Activated naive CD4-positive, alpha-beta T cell (primary cell): ENCODE measurements at places on chromosomes 7 and 10.

DNA sequence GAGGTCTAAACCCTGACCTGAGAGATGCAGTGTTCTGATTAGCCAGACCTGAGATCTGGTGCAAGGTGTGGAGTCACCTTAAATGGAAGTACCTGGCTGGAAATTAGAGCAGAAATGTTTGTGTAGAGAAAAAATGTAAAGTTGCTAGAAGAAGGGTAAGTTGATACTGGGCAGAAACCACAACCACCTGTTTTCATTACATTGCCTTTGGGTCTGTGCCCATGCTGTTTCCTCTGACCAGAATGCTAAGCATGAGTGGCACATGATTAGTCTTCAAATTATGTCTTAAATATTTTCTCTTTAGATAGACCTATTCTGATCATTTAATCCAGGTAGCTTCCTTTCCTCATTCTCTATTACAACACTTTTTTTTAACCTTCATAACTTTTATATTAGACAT is 69.0 kb downstream of the CASD1 start:
- no peak for DNase-seq

- DNase-seq = no peak
These were observed 18.9 kb downstream of the ZNF680 start for GRCh38 chr7:64544010-64544409.

GRCh38 chr10:86730227-86730626 is 26.2 kb upstream of the BMPR1A start:
- DNase-seq = no peak

- DNase-seq = no peak
These were observed 8.1 kb upstream of the ADAP1 start for GRCh38 chr7:962401-963081.

- DNase-seq = peak; percentile 24
These were observed 842 bp downstream of the ZNF22 start for GRCh38 chr10:45001381-45002148.

- DNase-seq = no peak
These were observed 280.7 kb upstream of the MAGI2 start for GRCh38 chr7:79734181-79734580.

DNA sequence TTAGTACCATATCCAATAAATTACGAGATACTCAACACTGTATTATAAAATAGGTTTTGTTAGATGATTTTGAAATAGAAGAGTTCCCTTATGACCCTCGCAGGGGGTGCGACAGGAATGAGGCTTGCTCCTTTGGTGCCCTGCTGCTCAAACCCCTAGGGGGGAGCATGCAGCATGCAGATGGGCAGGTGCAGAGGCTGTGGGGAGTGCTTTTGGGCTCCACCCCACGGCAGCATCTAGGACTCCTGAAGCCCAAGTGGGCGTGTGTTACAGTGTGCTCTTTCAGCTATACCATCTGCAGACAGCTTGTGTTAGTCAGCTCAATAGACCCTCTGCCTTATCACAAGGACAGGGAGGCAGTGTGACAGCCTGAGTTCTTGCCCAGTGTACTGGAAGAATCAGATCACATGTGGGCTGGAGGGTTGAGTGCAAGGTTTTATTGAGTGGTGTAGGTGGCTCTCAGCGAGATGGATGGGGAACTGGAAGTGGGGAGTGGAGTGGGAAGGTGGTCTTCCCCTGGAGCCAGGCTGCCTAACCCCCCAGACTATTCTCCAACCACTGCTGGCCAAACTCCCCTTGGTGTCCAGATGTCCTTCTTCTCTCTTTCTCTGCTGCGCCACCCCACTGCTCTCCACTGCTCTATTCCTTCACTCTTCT is 3.1 kb upstream of the MRC1 start:
- no peak for DNase-seq

- DNase-seq = no peak
These were observed 40.7 kb upstream of the SDK1 start for GRCh38 chr7:3260401-3260715.

GRCh38 chr7:2886900-2887299 is 42.8 kb upstream of the GNA12 start:
- DNase-seq = no peak

GRCh38 chr10:102869258-102870198 is at the start of gene AS3MT:
TSS of gene AS3MT (plus strand) at chr10:102869470. CDS start at chr10:102869593, 123 bp downstream.
- DNase-seq = no peak

DNA sequence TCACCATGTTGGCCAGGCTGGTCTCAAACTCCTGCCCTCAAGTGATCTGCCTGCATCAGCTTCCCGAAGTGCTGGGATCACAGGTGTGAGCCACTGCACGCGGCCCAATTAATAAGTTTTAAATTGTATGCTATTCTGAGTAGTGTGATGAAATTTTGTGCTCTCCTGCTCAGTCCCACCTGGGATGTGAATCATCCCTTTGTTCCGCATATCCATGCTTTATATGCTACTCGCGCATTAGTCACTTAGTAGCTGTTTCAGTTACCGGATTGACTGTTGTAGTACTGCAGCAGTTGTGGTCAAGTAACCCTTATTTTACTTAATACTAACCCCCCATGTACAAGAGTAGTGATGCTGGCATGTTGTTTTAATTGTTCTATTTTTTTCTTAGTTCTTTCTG is 47.3 kb upstream of the OIT3 start:
- no peak for DNase-seq

DNA sequence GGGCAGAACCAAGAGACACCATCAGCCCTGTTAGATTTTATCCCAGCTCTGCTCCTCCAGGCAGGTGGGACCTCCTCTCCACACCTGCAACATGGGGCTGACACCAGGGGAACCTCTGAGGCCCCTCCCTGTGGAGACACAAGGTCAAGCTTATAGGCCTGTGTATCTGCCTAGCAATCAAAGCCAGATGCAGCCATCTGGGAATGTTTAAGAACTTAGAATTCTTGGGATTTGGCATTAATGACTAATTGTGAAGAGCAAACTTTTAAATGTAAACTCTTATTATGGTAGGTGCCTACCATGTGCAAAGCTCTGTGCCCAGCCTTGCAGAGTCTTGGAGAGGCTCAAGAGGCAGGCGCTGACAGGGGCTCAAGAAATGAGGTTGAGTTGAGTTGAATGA is 52.1 kb downstream of the TBATA start:
- no peak for DNase-seq

GRCh38 chr7:16411391-16411790 is 9.9 kb downstream of the CRPPA start:
- DNase-seq = no peak

DNA sequence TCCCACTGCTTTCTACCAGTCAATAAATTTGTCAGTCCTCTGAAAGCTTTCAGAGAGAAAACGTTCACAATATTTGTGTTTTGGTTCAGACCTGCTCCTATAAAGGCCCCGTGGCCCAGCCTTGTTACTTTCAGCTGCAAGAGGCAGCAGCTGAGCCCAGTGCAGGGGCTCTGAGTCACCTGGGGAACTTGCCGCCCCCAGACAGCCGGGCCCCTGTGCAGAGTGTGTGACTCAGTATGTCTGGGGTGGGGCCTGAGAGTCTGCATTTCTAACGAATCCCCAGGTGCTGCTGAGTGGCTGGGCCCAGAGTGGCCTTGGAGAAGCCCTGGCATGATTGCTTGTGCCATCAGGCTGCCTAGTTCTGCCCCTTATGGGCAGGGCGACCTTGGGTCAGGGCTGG is 303.5 kb downstream of the PAXIP1 start:
- DNase-seq = no peak

- DNase-seq = no peak
These were observed 16.3 kb downstream of the REEP3 start for GRCh38 chr10:63537536-63537935.

DNA sequence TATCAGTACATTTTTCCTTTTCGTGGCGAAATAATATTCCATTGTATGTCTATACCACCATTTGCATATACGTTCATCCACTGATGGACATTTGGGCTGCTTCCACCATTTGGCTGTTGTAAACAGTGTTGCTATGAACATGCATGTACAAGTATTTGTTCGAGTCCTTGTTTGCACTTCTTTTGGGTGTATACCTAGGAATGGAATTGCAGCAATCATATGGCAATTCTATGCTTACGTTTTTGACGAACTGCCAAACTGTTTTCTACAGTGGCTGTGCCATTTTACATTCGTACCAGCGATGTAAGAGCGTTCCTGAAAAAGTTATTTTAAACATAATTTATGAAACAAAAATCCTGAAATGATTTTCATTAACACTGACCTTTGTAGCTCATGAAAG is 79.5 kb downstream of the HIPK2 start:
- DNase-seq = no peak

DNA sequence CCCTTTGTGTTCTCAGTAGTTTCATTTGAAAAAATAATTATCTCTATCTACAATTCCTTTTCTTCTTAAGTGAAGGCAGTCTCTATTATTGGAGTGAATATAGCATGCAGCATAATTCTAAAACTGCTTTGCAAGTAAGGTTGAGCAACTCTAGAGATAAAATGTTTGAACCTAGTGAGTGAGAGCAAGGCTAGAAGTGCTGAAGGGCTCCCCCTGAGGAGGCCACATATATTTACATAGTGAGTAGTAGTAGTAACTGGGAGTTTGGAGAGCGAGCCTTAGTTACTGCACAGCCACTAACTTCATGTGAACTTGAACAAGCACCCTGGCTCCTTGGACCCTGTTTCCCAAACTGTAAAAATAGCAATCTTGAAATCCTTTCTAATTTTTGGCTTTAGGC is 141.5 kb upstream of the DKK1 start:
- DNase-seq = no peak

- DNase-seq = no peak
These were observed 88.5 kb upstream of the LRRTM3 start for GRCh38 chr10:66837335-66837734.

DNA sequence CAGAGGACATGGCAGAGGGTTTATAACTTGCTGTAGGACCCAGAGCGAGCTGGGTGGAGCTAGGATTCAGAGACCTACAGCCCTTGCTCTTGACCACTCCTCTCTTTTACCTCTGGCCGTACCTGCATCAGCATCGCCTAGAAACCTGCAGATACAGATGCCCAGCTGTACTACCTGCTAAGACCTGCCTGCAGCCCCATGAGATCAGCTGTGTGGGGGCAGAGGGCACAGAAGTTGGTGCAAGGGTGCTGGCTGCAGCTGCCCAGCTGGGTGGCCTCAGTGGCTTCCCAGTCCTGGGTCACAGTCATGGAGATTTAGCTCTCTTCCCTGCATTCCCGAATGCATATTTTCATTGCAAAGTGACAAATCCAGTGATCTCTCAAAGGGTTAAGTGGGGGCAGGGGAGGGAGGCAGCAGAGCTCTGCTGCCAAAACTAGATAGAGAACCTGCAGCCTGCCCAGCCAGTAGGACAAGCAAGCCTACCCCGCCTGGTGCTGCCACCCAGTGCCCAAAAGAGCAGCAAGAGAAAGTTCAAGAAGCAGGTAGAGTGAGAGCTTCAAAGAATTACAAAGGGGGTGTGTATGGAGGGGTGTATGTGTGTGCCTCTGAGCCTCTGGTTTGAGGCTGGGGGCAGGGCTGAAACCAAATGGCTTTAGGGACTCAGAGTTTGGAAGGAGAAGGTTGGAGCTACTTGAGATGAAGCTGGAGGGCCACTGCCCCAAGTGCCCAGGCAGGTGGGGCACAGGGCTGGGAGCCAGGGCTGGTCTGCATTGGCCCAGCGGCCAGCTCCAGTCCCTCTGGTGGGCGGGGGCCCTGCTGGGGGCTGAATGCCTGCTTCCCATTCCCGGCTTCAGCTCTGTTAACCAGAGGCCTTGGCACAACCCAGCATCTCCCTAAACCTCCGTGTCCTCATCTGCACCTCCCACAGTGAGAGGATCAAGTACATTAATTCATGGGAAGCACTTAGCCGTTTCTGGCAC is 6.9 kb downstream of the FAM241B start:
- DNase-seq = peak; percentile 30

DNA sequence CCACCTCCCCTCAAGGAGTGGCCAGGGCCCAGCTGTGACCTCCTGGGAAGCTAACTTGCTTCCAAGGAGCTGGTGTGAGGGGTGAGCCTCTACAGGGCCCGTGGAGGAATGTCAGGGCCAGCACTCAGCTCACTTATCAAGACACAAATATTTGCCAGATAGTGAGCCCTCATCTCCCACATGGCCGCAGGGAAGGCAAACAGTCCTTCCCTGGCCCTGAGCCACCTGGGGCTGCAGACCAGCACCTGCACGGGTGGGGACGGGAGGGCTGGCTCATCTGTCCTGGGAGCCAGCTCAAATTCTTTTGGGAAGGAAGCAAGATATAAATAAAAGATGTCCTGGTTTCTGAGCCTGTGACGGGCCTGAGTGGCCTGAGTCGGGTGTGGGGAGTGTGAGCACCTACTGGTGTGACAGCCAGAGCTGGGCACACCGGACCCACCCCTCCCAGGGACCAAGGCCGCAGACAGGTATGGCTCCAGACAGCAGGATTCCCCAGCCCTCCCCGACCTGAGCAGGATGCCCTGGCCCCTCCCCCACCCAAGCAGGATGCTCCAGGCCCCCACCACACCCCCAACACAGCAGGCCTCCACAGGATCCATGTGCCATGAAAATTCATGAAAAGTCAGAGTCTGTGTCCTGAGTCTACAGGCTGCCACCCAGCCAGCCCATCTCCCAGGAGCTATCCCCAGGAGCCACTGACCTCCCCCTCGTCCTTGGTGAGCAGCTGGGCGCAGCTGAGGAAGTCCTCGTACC is 148.0 kb downstream of the MAPK8 start:
- DNase-seq = no peak

- no peak for DNase-seq
These were observed 207.8 kb downstream of the WDR37 start for GRCh38 chr10:1264001-1264400.

GRCh38 chr10:34824870-34825269 is 9.8 kb upstream of the PARD3 start:
- DNase-seq = no peak

DNA sequence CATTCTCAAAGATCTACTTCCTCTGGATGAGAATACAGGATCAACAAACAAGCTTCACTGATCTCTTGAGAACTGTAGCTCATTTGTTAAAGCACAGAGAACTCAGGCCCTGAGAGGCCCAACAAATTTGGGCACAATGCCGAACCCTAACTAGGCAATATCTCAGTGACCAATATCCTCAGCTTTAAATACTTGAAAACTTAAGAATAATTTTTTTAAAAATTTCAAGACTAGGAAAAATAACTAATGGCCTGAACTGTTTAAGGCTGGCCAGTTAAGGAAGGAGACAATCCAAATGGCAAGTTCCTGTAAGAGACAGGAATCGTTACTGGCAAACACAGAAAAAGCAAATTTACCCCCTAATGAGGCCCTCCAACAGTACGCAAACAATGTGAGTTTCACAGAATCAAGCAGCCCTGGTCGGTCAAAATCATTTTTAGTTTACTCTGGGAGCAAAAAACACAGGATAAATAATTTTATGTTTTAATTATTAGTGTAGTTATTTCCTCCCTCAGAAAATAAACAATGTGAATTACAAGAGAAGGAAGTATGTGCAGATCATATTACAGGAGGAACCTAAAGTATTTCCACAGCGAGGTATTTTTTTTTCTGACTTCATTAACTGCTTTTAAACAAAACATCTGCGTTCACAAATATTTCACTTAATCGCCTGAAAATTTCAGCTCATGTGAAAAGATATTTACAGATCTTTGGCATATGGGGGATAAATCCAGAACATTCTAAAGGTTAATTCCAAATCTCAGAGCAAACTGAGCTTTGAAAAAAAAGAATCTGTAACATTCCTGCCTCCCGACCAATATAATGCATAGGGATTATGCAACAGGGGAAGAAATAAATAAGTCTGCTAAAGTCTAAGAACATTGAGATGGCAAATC is 39.5 kb downstream of the NT5C2 start:
- no peak for DNase-seq

GRCh38 chr10:133415752-133416151 is 8.7 kb downstream of the SPRN start:
- DNase-seq = no peak

GRCh38 chr7:42611961-42612360 is 299.9 kb downstream of the C7orf25 start:
- no peak for DNase-seq

GRCh38 chr10:111545861-111546605 is 469.2 kb downstream of the ADRA2A start:
- DNase-seq = no peak

GRCh38 chr10:123140164-123140982 is 4.6 kb downstream of the HMX3 start:
- no peak for DNase-seq
